ENCODE measurements at places on chromosomes 11 and 22. TPM values are rescaled to one million over a fixed set of nuclear protein-coding genes. Genes with fewer than 3 reads are reported as not detected.

GRCh38 chr22:37674951-37675929 lies at the start of gene LGALS1:
TSS of gene LGALS1 (plus strand) at chr22:37675636. CDS start at chr22:37675703, 67 bp downstream.
- DNase-seq, result peak; percentile 78

DNA sequence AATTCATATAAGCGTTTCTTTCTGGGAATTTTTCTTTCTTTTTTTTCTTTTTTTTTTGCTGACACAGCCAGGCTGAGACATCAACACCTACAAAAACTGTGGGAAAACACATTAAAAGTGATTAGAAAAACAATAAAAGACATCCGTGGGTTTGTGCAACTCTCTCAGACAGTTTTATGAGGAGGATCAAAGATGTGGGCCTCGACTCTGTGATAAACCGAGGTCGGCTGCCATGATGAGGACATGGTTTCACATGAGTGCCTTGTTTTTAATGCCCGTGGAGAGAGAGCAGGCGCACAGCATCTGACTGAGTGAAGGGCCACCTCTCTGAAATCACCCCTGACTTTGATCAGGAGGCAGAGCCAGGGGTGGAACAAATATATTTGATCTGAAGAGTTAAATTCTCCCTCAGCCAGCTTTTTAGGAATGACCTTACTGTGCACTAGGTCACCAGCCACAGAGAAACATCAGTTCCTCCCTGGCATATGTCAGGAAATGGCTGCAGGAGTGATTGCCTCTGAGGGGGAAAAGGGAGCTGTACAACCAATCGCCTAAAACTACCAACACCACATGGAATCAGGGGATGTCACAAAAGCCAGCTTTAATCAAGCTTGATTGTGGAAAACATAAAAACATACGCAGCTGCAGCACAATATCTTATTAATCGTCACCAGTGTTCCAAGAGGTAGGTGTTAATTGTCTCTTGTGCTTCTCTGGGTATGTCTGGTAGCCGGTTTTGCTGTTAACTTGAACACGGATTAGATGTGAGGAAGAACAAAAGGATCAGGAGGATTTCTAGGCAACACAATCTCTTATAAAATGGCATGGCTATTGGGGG lies 164.7 kb downstream of the MAML2 start:
- DNase-seq, result no peak

DNA sequence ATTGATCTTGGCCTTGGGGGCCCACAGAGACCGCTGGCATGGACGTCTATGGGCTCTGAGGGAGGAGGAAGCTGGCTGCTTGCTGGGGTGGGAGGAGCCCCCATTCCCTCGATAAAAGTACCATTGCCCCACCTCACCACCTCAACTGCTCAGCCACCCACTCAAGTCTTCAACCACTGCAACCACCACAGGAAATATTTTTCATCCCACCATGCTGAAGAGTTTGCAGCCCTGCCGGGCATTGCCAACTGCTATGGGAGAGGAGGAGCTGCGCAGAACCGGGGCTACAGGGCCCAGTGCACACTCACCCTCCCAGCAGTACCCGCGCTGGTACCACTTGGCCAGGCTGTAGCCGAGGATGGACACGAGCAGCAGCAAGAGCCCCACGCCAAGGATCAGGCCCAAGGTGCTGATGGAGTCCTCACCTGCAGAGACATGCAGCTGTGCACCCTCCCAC lies 29.2 kb downstream of the IL10RA start:
- no peak for DNase-seq

- no peak for DNase-seq
Observed at GRCh38 chr22:49013707-49014106, 814.0 kb downstream of the BRD1 start.

DNA sequence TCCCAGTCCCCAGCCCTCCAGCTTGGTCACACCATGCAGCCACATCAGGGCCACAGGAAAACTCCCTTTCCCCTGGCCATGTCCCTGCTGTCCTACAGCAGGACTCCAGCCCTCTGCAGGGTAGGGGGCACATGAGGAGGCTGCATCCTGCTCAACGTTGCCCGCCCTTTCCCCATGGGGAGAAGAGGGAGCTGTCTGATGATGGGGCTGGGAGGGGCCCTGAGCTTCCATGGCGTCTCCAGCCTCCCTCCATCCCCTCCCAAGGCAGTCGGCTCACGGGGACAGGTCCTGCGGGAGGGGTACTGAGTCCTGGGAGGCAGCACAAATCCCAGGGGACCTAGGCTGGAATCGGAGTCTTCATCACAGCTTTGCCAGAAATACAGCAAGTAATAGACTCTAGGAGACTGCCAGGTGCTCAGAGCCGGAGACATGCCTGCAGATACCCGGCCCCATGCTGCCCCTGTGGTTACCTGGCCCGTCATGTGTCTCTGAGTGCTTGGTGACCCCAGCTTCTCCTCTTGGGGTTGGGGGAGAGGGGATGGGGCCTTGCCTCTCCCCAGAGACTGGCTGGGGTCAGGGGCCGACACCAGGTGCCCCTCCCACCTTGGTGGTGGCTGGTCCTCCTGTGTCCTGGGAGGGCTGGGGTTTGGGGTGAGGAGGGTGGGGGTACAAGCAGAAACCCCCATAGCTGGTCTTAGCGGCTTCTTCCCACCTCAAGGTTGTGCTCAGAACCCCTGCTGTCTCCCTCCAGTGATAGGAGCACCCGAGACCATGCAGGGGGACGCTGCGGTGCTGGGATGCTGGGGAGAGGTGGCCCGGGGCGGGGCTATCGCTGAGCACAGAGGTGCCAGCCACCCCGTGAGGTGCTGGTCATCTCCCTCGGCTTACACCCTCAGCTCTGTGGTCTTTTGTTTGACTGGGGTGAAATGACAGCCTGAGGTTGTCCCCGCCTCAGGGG lies 2.3 kb downstream of the MRGPRE start:
- no peak for DNase-seq

NRGN gene
- total RNA-seq, result 12.4 TPM
